Heart right ventricle (tissue), 16 donors: ENCODE measurements at places on chromosomes 1 and 21. TPM values are rescaled to one million over a fixed set of nuclear protein-coding genes. Genes with fewer than 3 reads are reported as not detected.

The PACC1 gene
- polyA plus RNA-seq = 1.8 TPM

DNA sequence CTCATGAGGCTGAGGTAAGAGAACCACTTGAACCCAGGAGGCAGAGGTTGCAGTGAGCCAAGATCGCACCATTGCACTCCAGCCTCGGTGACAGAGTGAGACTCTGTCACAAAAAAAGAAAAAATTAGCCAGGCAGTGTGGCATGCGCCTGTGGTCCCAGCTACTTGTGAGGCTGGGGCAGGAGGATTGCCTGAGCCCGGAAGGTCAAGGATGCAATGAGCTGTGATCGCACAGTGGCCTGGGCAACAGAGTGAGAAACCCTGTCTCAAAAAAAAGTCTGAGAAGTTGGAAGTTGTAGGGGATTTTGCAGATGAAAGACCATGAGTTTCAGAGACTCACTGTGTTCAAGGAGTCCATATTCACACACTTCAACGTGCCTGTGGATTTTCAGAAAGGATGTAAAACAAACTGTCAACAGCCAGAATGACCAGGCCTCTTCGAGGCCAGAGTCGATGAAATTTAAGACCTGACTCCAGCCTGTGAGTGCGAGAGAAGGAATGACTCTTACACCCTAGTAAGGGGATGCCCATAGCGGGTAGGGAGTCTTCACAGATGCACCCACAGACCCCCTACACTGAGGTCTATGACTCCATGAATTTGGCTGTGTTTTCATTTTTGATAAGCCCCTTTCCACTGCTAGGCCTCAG lies 2.2 kb downstream of the S100A13 start:
- no peak for DNase-seq

DNA sequence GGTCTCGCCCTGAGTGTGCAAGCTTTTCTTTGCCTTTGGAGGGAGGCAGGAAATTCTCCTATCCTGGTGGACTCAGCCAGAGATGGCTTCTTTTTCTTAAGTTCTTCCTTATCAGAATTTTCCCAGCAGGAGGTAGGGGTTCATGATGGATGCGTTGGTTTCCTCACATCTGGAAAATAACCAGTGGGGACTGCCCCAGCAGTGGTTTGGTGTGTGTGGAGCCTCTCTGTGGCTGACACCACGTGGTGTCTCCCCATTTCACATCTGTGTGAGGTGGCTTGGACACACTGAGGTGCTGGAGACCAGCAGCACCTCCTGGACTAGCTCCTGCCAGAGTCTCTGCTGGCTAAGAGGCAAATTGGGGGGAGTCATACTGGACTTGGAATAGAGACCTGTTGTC lies 32.6 kb downstream of the B3GALT5 start:
- no peak for DNase-seq

DNA sequence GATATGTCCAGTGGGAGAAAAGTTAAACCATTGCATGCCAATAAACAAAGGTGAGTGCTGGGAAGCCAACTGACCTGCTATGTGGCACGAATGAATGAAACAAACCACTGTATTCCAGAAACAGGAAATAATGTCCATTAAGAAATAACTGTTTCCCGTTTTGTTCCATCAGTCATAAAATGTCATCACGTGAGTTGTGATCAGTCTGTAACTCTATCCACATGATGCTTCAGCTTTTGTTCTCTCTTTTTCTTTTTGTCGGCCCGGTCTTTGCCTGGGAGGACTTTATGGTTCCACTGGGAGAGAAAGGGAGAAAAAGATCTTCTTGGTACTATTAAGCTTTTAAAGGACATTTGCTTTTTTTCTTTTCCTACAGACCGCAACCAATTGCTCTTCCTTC lies 179.9 kb downstream of the TGFB2 start:
- DNase-seq = no peak

GRCh38 chr1:85584923-85585322 lies 4.4 kb downstream of the CCN1 start:
- no peak for DNase-seq

- no peak for DNase-seq
Observed at GRCh38 chr1:29172415-29172939, 9.2 kb downstream of the SRSF4 start.

GRCh38 chr1:211606332-211606913 lies 27.5 kb upstream of the SLC30A1 start:
- no peak for DNase-seq
